ENCODE measurements at places on chromosomes 4 and X.

DNA sequence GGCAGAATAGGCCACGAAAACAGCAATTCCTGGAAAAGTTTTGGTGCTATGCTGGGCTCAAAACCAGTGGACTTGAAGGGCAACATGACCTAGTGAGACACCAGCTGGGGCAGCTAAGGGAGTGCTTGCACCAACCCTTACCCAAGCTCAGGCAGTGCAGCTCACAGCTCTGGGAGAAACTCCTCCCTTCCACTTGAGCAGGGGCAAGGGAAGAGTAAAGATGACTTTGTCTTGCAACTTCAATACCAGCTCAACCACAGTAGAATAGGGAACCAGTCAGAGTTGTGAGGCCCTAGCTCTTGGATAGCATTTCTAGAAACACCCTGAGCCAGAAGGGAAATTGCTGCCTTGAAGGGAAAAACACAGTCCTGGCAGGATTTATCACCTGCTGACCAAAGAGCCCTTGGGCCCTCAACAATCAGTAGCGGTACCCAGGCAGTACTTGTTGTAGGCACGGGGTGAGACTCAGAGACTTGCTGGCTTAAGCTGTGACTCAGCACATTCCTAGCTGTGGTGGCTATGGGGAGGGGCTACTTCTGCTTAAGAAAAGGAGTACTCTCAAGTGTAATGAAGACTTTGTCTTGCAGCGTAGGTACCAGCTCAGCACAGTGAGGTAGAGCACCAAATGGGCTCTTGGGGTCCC is 19.7 kb upstream of the ABCG2 start:
- no peak for DNase-seq

DNA sequence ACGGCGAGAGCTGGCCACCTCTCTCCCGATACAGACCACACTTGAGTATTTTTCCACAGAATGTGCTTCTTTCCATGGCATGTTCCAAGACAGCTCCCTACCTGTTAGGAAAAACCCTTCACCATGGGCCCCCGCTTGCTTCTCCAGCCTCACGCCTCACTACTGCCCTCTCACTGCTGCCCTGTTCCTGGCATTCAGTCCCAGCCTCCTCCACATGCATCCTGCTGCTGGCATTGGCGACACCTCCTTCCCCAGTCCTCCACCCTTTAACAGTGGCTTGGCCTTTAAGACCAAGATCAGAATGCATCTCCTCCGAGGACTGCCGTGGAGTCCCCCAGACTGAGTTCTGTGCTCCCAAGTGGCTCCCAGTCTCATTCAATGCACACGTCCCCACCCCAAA is 10.7 kb downstream of the PNMA6F start:
- no peak for DNase-seq

DNA sequence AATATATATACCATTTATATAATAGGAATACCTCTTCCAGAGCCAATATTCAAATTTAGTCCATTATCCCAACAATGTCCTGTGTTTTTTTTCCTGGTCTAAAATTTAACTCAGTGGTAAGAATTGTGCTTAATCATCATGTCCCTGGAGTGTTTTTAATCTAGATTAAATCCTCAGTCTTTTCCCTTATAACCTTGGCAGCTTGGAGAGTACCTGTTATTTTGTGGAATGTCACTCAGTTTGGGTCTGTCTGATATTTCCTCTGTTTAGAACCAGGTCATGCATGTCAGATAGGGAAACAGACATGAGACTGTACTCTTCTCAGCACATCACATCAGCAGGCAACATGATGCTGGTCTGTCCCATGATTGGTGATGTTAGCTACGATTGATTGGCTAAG is 96.6 kb downstream of the HPGD start:
- DNase-seq: no peak

DNA sequence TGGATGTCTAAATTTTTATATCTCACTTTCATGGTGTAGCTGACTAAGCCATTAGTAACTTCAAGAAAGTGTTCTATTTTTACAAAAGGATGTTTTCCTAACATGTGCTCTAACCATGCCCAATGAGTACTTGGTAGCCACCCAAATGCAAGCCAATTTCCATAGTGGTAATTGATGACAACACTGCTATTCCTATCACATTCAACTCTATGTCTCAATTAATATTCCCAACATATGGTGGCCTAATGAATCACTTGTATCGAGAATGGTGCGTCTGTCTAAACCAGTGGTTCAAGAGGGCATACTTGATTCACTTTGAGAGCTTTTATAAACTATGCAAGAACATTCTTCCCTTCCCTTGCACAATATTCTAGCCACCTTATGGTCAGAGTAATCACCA is 112.9 kb upstream of the GPRIN3 start:
- DNase-seq: no peak

- DNase-seq: no peak
These were observed 644.5 kb upstream of the DIPK2B start for GRCh38 chrX:45845142-45845541.

DNA sequence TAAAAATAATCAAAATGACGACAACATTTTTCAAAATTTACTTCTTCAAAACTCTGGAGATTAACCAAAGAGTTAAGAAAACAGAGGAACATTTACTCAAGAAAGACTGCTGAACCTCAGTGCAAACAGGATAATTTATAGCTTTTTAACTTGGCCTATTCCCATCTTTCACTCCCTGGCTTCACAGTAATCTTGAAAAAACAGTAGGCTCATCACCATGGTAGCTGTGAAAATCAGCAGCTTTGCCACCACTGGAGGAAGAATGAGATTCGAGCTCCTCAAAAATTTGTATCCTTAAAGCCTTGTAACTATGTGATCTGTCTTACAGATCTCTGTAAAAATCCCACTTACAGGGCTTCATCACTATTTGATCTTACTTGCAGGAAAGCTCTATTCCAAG is 447.7 kb upstream of the CTSO start:
- DNase-seq: no peak

DNA sequence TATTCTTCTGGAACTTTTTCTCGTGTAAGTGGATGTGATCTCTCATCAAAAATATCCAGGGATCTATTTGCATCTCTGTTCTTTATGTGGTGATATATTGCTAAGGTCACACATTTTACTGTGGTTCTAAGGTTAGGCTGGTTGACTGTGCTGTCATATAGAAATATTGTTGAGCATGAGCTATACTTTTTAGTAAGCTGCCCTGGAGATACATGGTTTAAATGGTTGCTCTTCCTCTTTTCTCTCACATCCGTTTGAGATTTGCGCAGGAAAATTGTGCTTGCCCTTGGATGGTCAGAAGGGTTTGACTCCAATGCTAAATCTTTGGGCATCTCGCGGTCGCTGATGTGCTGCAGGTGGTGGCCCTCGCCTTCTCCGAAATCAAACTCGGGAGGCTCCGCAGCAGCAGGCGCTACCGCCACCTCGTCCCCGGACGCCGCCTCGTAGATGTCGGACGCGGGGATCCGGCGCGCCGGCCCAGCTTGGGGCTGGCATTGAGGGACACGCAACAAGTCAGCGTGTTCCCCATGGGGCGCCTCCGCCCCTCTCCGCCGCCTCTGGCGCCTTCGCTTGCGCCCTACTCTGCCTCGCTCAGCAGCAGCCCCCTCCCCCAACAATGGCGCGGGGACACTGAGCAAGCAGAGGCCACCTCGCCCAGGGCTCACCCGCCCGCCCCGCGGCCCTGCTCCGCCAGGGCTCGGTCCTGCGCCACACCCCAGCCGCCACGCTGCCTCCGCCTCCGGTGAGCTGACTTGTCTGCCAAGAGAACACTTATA is 154.5 kb downstream of the MSN start:
- peak; percentile 13 for DNase-seq

DNA sequence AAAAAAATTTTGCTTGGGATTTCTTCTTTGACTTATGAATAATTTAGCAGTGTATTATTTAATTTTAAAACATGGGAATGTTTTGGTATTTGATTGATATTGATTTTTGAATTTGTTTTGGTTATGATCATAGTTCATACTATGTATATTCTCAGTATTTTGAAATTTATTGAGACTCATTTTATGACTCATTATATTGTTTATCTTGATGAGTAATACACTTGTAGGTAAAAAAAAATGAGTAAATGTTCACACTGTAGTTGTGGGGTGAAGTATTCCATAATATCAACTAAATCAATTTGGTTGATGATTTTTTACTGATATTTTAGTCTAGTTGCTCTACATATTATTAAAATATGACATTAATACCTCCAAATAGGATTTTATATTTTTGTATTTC is 1142.2 kb downstream of the ADGRL3 start:
- DNase-seq: no peak

DNA sequence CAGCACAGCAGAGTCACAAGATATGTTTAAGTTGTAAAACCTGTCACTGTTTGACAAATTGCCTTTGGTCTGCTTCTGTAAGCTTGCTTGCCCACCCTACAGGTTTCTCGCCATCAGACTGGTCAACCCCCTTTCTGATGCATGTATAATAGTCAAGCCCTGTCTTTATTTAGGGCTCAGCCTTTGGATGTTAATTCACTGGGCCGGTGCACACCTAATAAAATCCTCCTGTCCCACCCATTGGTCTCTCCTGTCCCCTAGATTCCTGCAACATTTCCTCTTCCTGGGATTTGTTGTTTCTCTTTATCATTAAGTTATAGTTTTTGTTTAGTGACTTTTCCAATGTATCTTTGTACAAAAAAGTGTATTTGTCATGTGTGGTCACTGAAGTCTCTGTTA is 38.2 kb downstream of the GLUD2 start:
- DNase-seq: no peak

- no peak for DNase-seq
These were observed 224.2 kb downstream of the RCHY1 start for GRCh38 chr4:75289914-75290582.

DNA sequence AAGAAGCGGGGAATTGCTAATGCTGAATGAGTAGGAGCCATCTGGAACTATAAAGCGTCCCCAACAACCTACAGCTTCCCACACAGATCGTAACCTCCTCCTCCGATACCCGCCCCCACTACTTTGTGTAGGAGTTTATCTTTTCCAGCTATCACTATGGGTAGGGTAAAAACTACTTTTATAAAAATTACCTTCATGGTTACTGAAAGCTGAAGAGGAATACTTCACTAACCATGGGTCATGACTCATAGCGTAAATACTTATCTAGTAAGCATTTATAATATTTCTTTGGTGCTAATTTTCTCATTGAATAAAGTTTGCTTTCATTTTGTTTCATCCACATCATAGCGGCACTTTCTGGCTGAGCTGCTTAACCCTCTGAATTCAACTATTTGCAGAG is 79.4 kb upstream of the TNIP3 start:
- DNase-seq: no peak

- no peak for DNase-seq
These were observed 92.8 kb upstream of the CCDC160 start for GRCh38 chrX:134144231-134144630.

DNA sequence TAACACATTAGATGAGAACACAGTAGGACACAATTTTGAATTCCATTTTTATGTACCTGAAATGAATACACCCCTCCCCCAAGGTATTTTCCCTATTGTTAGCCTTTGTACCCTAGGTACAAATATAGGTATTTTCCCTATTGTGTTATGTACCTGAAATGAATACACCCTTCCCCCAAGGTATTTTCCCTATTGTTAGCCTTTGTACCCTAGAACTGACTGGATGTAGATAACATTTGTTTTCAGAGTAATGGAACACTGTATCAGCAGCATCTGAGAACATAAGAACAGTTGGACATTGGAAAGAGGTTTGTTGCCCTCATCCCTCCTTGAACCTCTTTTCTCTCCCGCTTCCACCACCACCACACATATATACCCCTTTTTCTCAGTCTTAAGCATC is 37.6 kb downstream of the YIPF6 start:
- DNase-seq: no peak

- DNase-seq: no peak
These were observed 74.0 kb upstream of the GC start for GRCh38 chr4:71857713-71858451.

DNA sequence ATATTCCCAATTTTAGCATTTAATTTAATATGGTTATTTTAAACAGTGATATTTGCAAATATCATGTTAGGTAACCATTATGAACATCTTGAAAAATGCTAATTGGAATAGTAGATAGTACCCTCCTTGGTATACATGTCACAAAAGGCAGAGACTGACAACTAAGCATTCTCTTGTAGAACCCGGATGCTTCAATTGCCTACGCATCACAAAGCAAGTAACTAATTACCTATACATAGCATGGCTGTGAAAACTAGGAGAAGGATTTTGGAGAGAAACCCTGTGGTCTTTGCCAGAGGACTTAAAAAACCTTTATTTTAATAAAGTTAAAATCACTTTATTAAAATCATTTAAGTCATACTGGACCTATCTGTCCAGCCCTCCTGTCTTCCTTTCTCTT is 764.1 kb upstream of the TENM3 start:
- no peak for DNase-seq

GRCh38 chr4:112800001-112800400 is 163.1 kb downstream of the LARP7 start:
- DNase-seq: no peak

DNA sequence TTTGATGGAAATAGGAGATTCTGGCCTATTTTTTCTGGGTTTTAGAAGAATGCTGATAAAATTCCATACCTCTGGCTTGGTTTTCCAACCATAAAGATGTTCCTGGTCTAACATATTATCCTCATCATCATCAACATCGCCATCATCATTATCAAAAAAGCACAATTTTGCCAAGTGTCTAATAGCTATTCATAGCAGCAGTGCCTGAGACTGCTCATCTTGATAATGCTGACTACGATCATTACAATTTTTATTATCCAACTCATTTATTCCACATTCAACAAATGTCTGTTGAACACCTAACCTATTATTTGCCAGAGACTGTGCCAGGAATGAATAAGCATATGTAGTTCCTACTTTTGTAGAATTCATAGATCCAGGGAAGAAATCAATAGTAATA is 303.5 kb upstream of the GATB start:
- no peak for DNase-seq

GRCh38 chr4:41749631-41750039 is 1.1 kb upstream of the PHOX2B start:
- DNase-seq: no peak

DNA sequence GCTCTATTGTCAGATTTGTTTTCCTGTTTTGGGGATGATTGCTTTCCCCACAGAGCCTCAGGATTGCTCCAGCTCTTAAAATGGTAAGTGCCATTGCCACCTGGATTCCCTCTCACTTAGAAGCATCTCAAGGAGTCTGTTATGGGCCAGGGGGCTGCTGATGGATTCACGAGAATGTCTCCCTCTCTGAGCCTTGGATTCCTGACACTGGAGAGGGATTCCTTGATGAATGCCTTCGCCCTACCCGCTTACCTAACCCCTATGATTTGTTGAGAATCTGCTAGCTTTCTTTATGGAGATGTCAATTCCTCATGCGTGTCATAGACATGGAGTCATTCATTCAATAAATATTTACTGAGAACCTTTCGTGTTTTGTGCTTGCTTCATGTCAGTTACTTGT is 36.9 kb upstream of the TENM3 start:
- no peak for DNase-seq

DNA sequence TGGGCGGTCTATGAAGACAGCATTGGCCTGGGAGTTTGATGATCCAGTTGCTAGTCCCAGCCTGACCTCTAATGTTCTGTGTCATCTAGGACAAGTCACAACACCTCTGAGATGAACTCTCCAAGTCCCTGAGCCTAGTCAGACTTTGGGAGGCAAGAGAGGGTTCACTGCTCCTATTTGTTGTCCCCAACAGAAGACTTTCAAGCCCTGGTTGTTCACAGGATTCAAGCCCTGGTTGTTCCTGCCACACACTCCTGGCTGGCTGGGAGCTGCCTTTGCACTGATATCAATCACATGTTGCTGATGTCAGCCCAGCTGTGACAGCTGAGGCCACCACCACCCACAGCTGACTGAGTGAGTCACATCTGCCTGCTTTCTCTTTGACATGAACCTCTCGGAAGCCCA is 253.2 kb upstream of the RASGEF1B start:
- peak; percentile 40 for DNase-seq

- no peak for DNase-seq
These were observed 19.1 kb downstream of the NOP14 start for GRCh38 chr4:2944091-2944482.

GRCh38 chrX:110384490-110384889 is 25.8 kb downstream of the RTL9 start:
- no peak for DNase-seq
